HFF-Myc (cell line): ENCODE measurements at places on chromosomes 5 and 9.

GRCh38 chr5:82942083-82942881 lies 134.9 kb downstream of the TMEM167A start:
- no peak for DNase-seq

- DNase-seq = no peak
Observed at GRCh38 chr5:113181409-113181808, 204.8 kb downstream of the DCP2 start.

DNA sequence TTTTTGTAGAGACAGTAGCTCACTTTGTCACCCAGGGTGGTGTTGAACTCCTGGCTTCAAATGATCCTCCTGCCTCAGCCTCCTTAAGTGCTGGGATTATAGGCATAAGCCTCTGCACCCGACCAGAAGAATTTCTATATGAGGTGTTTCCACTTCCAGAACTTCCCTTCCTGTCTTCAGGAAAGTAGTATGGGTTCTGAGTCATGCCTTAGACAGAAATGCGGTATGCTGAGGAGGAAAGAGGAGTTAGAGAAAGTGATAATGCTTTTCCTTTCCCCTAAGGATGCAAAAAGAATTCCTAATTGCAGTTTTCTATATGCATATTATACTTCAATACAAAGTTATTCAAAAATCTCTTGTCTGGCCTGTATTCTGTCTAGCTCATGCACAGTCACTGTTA lies 16.4 kb upstream of the ADAMTSL1 start:
- DNase-seq = no peak

DNA sequence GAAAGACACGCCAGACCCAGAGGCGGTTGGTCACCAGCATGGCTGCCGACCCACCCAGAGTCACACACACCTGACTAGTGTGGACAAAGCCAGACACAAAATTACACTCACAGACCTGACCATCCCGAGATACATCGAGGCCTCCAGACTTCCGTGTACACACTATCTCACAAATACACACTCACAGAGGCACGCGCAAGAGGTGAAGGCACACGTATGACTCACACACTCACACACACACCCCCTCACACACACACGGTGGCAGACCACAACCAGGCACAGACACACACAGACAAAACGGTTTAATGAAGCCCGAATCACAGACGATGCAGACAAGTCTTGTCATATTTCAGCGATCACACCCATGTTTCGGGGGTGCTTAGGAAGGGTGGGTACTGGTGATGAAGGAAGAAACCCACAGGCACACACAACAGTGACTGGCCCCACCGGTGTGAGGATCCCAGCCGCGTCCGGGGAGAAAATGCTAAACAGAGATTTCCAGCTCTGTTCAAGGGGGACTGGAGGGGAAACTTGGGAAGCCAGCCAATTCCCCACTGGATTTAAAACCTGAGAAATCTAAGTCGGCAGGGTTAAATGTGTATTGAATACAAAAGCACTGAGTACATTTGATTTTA lies 51.3 kb downstream of the CRB2 start:
- no peak for DNase-seq

DNA sequence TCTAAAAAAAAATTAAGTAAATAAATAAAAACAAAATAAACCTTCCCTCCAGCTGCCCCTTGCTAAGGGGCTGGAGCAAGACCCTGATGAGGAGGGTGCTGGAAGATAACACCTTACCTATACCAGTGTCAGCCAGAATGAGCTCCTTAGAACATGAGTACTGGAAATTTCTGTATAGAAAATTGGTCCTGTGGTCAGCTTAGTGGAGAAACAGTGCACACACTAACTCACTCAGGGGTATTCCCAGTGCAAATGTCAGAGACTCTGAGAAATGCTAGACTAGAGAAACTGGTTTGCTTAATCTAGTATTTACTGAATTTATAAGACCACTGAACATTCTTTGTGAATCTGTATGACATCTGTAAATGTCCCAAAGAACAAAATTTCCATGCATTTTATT lies 62.1 kb upstream of the CTXN3 start:
- no peak for DNase-seq

DNA sequence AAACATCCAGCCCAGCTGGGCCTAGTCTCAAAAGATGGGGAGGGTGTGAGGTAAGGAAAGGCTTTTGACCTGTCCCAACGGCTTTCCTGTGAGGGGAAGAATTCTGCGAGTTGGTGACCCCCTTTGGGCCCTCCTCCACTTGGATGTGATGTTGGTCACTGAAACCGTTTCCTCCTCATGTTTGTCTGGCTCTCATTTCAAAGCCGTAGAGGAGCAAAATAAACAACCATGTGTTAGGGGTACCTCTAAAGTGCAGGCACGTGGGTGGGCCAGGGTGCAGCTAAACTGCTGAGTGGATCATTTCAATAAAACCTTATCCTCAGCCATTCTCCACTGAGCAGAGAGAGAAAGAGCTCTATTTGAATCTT lies 84.3 kb upstream of the MELK start:
- no peak for DNase-seq

DNA sequence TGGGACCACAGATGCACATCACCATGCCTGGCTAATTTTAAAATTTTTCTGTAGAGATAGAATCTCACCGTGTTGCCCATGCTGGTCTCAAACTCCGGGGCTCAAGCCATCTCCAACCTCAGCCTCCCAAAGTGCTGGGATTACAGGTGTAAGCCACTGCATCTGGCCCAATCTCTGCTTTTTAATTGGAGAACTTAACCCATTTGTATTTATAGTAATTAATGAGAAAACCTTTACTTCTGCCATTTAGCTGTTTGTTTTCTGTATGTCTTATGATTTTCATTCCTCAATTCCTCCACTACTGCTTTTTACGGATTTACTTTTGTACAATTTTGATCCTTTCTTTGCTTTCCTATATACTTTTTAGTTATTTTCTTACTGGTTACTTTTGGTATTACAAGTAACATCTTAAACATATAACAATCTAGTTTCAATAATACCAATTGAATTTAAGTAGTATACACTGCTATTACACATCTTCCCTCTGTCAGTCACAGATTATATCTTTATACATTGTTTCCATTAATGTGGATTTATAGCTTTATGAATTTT lies 26.1 kb downstream of the RALGDS start:
- no peak for DNase-seq

GRCh38 chr5:37799865-37800421 lies 39.9 kb downstream of the GDNF start:
- no peak for DNase-seq

- DNase-seq = no peak
Observed at GRCh38 chr9:133250741-133251170, 24.2 kb downstream of the ABO start.

DNA sequence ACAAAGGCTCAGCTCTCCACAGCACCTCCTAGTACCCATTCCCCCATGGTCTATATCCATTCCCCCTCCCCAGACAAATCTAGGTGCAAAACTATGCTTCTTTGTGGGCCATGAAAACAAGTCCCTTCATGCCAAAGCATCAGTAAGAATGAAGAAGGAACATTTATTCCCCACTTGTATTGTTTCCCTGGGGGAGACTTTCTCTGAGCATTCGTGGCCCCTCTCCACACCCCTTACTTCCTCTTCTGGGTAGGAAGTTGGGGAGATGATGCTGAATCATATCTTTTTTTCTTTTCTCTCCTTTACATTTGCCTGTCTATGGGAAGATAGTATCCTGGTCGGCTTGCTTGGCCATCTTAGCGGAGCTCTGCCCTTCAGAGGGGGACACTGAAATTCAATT lies 246.8 kb downstream of the NSG2 start:
- DNase-seq = no peak

- peak; percentile 90 for DNase-seq
Observed at GRCh38 chr5:38316544-38317224, 58.3 kb downstream of the EGFLAM start.

- no peak for DNase-seq
Observed at GRCh38 chr5:3181671-3182070, 414.0 kb upstream of the IRX1 start.

DNA sequence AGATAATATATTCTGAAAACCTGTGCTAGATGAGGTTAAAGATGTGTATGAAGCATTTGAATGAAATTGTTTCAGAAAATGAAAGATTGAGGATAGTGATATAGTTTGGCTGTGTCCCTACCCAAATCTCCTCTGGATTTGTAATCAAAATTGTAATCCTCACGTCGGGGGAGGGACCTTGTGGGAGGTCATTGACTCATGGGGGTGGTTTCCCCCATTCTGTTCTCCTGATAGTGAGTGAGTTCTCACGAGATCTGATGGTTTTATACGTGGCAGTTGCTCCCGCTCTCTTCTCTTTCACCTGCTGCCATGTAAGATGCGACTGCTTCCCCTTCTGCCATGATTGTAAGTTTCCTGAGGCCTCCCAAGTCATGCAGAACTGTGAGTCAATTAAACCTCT lies 2.0 kb upstream of the TEX48 start:
- DNase-seq = no peak

- DNase-seq = no peak
Observed at GRCh38 chr9:133967024-133967741, 24.9 kb downstream of the VAV2 start.

DNA sequence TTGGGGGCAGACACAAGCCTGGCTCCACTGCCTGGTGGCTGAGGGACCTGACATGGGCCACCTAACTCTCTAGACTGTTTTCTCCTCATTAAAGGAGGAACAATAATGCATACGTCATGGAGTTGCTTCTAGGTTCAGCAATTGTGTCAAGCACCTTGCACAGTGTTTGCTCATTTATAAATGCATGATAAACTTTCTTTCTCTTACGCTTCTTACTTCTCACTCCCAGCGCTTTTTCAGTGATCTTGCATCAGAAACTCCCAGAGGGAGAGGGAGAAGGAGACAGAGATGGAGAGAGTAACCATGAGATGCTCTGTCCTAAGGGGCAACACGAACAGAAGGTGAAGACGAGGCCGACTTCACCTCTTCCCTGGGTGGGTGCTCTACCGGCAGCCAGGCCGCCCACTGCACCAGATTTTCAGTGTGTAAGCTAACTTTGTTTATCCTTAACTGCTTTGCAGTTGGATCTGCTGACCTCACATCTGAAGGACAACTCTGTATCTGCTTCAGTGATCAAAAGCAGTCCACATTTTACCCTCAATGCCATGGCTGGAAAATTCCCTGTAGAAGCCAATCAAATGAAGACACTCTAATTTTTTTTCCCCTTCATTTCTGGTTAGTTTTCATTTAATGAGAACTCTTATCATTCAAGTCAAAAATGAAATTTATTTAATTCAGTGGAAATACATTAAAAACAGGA lies 35.3 kb downstream of the MED27 start:
- no peak for DNase-seq

- DNase-seq = no peak
Observed at GRCh38 chr5:41695920-41696582, 174.2 kb downstream of the OXCT1 start.

- DNase-seq = no peak
Observed at GRCh38 chr9:96565671-96566497, 53.8 kb downstream of the CDC14B start.

- DNase-seq = no peak
Observed at GRCh38 chr5:144308906-144309670, 138.4 kb downstream of the KCTD16 start.

GRCh38 chr5:154344461-154344860 lies 101.3 kb upstream of the SAP30L start:
- no peak for DNase-seq

GRCh38 chr5:103259705-103260355 lies 1.3 kb downstream of the MACIR start:
- no peak for DNase-seq

GRCh38 chr5:81316571-81316970 lies 15.2 kb downstream of the ZCCHC9 start:
- DNase-seq = no peak

DNA sequence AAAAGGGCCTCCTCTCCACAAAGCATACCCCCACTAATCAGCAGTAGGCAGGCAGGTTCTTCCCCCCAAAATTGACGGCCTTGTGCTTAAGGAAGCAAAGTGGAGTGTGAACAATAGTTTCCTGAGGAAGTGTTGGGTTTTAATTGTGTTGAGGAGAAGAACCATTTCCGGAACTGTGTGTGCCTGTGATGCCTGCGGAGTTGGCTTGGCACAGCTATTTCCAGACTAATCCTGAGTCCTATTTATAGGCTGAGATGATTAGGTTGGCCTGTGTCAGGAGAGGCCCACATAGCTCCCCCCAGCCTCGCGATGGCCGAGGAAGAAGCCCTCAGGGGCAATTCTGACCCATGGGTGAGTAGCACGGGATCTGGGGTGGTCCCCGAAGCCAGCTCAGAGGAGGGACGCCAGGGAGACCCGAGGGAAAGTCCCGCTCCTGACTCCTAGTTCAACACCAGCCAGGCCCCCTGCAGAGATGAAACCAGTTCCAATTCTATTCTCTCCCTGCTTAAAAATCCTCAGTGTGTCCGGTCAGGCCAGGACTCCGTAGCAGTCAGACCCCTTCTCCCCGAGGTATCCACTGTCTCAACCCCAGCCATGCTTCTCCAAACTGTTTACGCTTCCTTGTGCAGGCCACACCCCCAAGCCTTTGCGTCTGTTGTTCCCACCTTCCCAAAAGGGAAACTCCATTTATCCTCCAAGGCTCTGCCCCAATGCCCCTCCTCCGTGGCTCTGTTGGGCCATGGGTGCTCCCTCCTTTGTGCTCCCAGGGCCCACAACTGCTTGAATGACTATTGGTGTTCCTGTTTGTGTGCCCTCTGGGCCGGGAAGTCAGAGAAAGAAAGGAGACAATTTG lies 18.1 kb downstream of the GSN start:
- no peak for DNase-seq

DNA sequence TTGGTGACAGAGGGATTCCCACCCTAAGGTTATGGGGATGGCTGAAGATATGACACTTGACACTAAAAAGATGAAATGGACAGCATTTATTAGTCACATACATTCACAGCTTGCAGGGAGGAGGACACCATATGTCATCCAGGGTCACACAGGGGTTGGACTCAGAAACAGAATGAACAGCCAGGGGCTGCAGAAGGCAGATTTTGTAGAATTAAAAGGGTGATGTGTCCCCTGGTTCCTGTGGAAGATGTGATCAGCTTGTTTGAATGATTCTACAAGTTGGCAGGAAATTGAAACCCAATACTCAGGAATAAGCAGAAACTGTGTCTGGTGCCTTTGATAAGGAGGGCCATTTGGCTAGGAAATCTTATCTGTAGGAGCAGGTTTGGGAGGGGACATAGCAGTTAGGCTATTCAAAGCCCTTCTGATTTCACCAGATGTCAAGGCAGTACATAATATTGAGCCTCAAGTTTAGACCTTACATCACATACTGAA lies 102.3 kb upstream of the GRIN3A start:
- DNase-seq = no peak

GRCh38 chr5:116225281-116225922 lies 140.6 kb downstream of the COMMD10 start:
- no peak for DNase-seq

DNA sequence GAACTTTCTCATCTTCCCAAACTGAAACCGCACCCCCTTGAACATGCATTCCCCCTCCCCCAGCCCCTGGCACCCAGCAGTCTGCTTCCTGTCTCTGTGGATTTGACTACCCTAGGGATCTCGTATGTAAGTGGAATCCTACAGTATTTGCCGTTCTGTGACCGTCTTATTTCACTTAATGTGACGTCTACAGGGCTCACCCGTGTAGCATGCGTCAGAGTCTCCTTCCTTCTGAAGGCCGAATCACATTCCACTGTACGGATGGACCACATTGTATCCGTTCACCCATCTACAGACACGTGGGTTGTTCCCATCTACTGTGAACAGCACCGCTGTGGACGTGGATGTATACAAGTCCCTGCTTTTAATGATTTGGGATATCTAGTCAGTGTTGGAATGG lies 4.5 kb downstream of the PRRX2 start:
- DNase-seq = no peak
